ENCODE measurements at places on chromosomes 5 and 9.

- no peak for DNase-seq
Measured at GRCh38 chr5:169273881-169274280, 27.1 kb downstream of the SLIT3 start.

DNA sequence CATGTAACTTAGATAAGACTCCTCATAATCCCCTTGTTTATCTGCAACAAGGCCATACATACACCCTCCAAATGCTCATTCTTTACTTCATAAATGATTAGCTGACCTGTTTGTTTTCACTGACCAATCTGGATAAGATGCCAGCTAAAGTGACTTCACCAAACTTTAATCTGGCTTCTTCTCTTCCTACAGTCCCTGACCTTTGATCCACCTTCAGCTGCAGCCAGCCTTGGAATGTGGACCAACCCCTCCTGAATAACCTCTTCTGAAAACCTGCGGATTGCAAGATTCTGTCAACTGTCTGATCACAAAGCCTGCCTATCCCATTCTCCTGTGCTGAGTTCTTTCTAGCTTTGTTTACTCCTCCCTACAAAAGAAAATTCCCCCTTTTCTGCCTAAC is 476.8 kb downstream of the LRRC70 start:
- no peak for DNase-seq

GRCh38 chr5:17352223-17352622 is 134.8 kb downstream of the BASP1 start:
- no peak for DNase-seq

DNA sequence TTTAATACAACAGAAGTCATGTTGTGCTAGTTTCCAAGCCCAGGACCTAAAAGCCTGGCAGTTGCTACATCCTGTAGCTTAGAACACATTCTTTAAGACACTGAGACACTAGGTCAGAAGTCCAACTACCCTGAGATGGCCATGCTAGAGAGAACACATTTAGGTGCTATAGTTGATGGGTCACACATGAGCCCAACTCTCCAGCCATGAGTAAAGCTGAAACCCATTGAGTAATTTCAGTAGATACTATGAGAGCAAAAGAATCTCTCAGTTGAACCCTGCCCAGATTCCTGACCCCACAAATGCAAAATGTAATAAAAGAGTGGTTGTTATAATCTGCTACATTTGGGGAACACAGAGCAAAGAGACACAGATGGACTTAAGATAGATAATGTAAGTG is 164.4 kb downstream of the SEMA5A start:
- DNase-seq: no peak

DNA sequence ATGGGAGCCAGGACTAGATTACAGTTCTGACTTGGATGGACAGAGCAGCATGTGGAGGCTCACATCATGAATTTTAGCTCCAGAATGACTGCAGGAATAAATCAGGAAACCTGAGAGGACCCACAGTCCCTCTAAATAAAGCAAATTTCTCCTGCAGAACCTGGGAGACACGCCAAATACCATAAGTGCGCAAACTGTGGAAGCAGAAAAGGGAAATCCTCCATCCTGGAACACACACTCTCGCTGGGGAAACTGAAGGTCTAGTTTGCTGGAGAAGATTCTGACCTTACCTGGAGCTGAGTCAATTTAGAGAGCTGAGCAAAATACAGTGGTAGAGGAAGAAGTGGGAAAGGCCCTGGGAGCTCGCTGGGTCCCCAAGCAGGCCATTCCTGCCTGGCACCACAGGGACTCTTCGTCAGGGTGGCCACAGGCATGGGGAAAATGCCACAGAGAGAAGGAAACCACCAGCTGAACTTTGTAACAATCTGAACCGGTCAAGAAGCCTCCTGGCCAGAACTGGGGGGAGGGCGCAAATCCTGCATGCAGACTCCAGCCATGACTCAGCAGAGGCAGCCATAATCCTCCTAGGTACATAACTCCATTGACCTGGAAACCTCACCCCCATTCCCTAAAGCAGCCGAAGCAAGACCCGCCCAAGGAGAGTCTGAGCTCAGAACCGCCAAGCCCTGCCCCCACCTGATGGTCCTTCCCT is 390.9 kb downstream of the LRRC70 start:
- no peak for DNase-seq

DNA sequence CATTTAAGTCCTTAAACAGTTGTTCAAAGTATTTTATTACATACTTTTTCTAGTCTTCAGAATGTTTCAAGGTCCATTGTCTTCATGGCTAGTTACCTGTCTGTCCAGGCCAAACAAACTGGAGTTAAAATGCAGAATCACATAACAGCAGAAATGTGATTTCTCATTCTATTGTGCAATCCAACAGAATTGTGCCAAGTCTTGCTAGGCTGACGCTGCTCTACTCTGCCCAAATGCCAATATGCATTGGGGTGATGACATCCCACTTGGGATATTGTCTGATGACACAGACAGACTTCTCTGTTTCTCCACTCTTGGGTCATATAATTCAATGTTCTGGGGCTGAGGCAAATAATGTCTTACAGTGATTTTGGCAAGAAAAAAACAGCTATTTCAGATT is 5.2 kb upstream of the SLC22A5 start:
- no peak for DNase-seq

GRCh38 chr5:93421468-93421867 is 159.6 kb downstream of the NR2F1-AS1 start:
- no peak for DNase-seq

DNA sequence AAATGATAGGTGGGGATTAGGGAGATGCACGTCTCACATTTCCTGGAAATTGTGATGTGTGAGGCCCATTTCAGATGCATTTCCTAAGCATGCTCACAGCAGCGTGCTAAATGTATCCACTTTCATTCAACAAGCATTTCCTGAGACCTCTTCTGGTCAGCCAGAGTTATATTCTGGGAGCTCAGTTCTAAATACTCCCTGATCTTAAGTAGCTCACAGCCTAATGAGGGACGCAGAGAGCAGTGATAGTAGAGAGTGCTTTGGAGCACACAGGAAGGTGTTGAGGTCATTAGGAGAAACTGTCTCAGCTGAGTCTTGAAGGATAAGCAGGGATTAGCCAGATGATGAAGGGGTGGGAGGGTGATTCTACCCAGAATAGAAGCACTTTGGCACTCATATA is 46.2 kb upstream of the FSD1L start:
- DNase-seq: no peak

GRCh38 chr5:112878760-112879159 is 17.7 kb downstream of the SRP19 start:
- DNase-seq: peak; percentile 18

- no peak for DNase-seq
Measured at GRCh38 chr5:34021334-34021733, 13.5 kb upstream of the AMACR start.

DNA sequence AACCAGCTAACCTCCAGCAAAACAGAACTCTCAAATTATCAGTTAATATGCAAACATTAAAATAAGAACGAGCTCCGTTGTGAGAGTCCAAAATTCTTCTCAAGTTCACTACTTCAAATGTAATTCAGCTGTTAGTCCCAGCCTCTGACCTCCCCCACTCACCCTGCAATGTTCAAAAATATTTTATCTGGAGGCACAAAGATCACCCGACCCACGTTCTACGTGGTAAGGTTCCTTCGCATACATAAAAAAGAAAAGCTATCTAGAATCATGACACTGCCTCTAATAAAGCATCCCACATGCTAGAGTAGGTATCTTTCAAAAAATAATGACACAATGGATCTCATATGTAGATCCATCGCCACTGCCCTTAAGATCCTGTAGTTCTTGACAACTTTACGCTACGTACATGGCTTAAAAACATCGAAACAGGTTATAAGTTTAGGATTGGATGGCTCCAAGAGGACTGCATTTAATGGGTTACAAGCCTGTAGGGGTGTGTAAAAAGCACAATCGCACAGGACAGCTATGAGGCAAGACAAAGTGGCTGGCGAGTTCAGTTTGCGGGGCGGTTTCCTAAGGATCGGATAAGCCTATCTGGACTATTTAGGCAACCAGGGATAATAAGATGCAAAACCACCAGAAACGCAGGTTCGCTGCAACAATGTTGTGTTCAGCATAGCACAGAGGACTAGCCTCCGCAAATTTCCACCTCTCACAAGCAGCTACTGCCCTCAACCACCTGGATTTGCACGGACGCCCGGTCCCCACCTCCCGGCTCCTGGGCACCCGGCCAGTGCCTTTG is 969 bp downstream of the CLK4 start:
- DNase-seq: peak; percentile 0

- no peak for DNase-seq
Measured at GRCh38 chr9:32306006-32306405, 78.4 kb upstream of the ACO1 start.

GRCh38 chr5:180100621-180101450 is 29.3 kb upstream of the RNF130 start:
- DNase-seq: no peak

GRCh38 chr5:157286761-157287211 is 20.9 kb downstream of the CYFIP2 start:
- DNase-seq: no peak

DNA sequence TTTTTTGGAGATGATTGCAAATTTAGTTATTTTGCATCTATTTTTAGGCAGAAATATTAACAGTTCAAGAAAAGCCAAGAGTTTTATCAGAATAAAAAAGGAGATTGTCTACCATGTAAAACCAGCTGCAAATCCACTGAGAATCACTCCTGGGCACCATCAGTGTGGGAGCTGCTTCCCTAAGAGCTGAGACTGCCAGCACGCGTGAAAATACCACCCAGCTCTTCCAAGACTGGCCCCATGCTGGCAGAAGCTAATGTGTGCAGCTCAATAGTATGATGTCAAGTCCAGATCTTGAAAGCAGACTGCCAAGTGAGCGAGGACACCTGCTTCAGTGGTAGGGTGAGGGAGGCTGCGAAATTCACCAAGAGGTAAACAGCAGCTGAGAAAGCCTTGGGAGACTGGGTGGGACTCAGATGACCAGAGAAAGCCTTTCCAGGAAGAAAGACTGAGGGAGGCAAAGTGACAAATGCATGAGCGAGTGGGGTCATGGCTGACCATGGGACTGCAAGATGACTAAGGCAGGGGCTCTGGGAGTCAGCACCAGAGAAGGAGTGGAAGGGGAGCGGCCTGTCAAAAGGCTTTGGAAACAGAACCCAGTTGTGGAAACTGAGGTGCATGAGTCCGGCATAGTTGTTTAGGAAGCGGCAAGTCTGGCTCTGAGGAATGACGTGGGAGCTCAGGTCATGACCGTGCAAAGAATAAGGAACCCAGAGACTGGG is 200.9 kb downstream of the GADD45G start:
- DNase-seq: no peak

DNA sequence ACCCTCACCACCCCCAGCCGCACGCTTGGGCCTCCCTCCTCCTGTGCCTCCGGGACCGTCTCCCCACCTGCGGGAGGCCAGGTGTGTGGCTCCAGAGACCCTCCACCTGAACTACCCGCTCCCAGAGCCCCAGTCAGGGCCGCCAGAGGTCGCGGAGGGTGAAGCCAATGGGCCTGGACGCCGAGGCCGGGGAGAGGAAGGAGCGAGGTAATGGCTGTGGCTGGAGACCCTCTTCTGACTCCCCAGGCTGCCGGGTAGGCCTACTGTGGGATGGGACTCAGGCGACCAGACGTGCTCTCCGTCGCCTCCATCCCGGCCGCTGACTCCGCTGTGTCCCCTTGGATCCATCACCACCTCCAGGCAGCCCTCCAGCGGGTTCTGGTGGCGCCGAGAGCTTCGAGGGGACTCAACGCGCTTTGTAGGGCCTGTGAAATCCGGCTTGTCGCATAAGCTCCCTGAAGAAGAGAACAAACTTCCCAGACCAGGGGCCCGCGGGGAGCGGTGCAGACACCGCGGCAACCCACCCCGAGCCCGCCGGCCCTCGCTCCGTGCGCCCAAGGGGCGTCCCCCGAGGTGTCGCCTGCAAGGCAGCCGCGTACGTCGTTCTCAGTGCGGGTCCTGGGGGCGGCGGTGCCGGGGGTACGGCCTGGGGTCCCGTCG is 12.6 kb downstream of the IRX2 start:
- no peak for DNase-seq

GRCh38 chr9:18638371-18639249 is 164.7 kb downstream of the ADAMTSL1 start:
- DNase-seq: no peak

GRCh38 chr5:14577971-14578370 is 3.6 kb upstream of the OTULINL start:
- DNase-seq: no peak

GRCh38 chr5:1897816-1898450 is 15.2 kb upstream of the IRX4 start:
- DNase-seq: no peak

DNA sequence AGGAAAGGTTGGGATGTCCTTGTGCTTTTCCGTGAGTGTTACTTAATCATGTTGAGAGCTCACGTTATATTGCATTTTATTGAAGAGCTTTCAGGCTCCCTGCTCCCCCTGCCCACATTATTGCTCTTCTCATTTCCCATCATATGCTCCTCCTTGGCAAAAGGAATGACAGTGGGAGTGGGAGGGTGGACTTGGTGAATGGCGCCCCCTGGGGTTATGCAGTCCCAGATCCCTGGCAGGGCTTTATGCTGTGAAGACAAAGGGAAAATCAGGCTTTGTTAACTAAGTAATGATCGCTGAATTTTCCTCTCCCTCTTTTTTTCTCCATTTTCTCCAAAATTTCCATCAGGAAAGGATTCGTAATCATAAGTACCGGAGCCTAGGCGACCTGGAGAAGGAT is 166.6 kb downstream of the SMARCA2 start:
- no peak for DNase-seq

DNA sequence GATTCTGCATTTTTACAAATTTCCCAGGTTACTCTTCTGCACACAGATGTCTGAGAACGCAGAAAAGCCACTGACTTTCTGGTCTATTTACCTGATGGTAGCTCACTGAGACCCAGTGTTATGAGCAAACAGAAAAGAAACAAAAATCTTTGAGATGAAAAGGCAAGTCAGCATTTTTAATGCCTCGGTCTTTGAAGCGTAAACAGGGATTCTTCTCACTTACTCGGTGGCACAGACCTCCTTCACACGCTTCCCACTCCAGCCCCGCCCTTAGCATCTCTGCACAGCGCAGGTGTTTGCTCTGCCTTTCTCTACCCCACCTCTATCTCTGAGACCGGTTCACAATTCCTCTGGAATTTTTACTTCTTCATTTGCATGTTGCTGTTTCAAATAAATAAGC is 195.0 kb upstream of the IRX1 start:
- DNase-seq: no peak

- no peak for DNase-seq
Measured at GRCh38 chr5:32587067-32587551, 1.8 kb downstream of the SUB1 start.

DNA sequence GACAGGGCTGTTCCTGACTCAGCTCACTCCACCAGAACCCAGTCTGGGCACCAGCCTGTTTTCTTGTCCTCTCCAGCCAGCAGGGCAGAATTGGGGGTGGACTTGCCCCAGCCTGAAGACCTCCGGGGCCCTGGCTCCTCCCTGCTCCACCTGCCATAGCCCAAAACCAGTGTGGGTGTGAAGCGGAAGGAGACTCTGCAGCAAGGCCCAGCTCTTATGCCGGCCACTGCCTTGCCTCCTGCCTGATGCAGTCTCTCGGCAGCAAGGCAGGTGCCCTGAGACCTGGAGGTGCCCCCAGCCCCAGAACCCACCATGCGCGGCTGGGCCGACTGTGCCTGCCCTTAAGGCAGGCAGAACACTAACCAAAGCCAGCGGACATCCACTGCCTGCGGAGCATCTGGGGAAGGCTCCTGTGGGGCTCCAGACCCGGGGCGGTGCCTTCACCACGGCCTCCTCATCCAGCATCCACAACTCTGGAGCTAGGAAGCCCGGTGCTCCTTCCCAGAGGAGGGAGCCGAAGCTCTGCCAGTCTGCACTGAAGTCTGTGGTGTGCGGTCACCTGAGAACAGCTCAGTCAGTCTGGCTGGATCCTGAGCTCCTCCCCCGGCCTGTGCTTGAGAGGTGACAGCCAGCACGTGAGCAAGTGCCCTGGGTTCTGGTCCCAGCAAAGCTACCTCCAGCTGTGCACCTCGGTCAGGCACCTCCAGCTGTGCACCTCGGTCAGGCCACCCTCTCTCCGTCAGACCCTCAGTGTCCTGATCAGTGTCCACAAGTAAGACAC is 116.7 kb downstream of the ADAMTS2 start:
- no peak for DNase-seq
